NCI-H524 (cell line): ENCODE measurements at places on chromosomes 16 and 17.

GRCh38 chr17:35245196-35245486 is 2.3 kb downstream of the SLFN5 start:
- no peak for DNase-seq

DNA sequence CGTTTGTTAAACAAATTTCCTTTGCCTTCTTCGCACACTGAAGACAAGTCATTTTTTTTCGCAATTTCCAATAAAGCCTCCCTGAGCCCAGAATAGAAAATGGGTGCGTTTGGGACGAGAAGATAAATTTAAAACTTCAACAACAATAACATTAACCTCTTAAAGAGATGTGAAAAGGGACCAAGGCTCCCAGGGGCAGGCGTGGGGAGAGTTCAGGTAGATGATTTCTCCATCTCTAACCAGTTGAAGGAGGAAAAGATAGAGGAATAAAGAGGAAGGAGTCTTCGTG is 1.3 kb upstream of the HOXB4 start:
- DNase-seq, result peak; percentile 36

DNA sequence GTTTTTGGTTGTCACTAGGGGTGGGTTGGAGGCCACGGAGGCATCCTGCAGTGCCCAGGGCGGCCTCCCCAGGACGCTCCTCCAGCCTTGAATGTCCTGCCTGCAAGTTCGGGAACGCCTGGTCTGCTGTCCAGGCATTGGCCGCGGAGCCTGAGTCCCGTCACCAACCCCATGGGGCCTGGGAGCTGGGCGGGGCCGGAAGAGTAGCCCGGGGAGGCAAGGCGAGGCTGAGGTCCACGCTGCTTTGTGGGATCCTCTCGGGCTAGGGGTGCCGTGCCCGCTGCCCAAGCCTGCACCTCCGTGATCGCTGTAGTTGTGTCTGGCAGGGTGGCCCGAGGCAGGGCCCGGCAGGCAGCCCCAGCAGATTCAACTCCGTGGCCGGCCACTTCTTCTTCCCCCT is 12.8 kb downstream of the TELO2 start:
- DNase-seq, result no peak

GRCh38 chr17:14672830-14673229 is 371.9 kb downstream of the HS3ST3B1 start:
- DNase-seq, result no peak

DNA sequence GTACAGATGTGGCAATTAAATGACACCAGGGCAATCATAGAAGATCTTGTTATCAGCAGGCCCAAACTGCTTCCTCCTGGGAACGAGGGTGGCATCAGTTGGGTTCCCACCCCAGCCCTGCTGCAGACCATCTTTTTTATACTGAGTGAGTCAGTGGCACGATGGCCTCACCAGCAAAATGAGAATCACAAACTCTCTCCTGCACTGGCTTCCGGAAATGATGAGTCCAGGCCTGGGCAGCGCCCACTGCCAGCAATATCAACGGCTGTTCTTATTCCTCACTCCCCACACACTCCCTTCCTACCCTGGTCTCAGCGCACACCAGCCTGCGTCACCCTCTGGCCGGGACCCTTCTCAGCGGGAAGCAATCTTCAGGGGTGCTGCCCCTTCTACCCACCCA is 340.3 kb downstream of the FOXL1 start:
- DNase-seq, result no peak

- DNase-seq, result peak; percentile 17
Measured at GRCh38 chr17:6323626-6324356, 111.1 kb downstream of the AIPL1 start.

DNA sequence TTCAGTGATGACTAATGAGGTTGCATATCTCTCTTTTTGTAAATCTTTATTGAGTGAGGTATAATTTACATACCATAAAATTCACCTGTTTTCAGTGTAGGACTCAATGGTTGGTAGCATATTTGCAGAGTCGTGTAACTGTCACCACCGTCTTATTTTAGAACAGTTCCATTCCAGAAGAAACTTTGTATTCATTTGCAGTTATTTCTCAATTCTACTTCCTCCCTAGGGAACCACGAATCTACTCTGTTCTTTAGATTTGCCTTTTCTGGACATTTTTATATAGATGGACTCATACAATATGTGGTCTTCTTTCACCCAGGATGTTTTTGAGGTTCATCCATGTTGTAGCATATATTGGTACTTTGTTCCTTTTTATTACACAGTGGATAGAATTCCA is 3.7 kb downstream of the FTO start:
- no peak for DNase-seq

DNA sequence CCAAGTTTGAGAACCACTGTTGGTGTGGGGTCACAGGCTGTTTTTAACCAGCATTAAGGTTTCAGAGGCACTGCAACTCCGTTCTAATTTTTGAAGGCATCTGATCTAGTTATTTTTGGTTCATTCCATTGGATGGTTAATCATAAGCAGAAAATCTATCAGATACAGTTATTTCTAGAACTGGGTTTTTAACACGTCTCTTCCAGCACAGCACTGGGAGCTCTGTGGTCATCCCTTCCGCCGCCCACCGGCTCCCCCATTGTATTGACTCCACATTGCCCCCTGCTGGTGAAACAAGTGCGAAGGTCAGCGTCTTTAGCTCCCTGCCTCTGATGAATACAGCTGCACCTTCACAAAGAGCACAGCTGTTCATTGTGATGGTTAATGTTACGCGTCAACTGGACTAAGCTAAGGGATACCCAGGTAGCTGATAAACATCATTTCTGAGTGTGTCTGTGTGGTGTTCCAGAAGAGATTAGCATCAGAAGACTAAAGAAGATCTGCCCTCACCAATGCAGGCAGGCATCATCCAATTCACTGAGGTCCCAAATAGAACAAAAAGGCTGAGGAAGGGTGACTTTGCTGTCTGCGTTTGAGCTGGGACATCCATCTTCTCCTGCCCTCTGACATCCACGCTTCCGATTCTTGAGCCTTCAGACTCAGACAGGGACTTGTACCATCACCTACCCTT is 8.5 kb downstream of the CCL18 start:
- DNase-seq, result no peak

- peak; percentile 99 for DNase-seq
Measured at GRCh38 chr17:73744411-73744810, 100.2 kb upstream of the SDK2 start.

DNA sequence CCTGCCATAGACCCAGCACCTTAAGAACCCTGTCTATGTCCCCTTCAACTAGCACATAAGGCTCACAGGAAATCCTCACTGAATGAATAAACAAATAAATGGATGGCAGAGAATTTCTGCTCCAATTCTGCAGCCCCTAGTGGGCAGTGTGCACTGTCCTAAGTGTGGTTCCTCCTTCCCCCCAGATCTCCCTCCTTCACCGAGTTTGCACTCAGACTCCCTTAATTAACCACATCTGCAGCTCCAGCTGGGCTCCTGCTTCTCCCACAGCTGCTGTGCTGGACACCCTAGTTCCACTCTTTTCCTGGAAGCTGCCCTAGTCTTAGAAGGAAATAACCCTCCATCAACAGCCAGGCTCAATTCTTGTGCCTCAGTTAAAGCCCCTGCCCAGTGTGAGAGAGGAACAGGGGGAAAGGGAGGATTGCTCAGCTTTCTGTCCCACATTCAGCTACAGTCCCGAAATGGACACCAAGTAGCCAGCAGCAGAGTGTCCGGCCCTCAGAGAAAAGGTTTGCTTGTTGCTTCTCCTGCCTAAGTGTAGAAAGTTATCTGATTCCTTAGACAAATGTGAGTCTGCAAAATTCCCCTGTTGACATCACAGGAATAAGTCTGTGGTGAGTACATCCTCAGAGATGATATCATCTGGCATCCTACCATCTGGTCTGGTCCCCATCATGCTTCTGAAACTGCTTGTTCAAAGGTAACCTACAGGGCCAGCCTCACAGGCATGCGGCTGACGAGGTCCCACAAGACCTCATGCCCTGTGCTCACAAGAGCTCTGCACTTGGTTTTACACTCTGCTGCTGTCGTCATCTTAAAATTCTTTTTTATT is 12.3 kb downstream of the LRRC3C start:
- DNase-seq, result peak; percentile 84

DNA sequence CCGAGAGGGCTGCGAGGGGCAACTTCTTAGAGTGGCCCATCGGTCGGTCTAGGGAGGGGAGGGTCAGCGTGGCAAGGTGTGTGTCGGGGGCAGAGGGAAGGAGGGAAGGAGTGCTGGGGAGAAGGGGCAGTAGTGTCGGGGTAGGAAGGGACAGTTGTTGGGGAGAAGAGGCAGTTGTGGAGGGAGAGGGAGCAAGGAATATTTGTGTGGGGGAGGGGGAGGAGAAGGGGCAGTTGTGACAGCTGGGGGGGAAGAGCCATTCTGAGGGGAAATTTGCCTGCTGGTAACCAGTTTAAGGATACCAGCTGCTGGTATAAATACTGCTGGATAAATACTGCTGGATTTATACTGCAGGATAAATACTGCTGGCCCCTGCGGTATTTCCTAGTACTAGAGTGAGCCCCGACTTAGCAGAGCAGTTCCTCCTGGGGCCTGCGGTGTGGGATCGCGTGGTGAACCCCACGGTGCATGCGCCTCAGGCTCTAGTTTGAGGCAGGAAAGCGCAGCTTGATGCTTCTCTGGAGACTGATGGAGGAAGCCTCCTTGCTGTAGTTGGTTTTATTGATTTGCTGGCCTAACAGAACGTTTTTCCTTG is 309 bp downstream of the DNAH2 start:
- peak; percentile 47 for DNase-seq

GRCh38 chr16:13923703-13924298 is 3.8 kb downstream of the ERCC4 start:
- no peak for DNase-seq

DNA sequence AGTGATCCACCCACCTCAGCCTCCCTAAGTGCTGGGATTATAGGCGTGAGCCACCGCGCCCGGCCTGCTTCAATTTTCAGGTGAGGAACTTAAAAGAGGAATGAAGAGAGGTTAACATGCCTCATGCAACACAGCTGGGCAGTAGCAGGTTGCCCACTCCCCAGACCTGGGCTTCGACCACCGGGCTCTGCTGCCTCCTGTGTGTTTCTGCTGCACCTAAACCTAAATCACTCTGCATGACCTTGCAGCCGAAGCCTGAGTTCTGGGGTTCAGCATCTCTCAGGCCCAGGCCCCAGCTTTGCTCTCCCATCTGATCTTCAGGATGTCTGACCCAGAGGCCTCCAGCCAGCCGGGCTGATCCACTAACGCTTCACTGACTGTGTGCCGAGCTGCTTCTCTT is 112.6 kb downstream of the OR1D5 start:
- DNase-seq, result no peak

GRCh38 chr16:65365732-65366715 is 244.2 kb upstream of the CDH11 start:
- no peak for DNase-seq

- DNase-seq, result no peak
Measured at GRCh38 chr16:63806794-63807506, 1314.9 kb downstream of the CDH11 start.

GRCh38 chr17:8997994-8998628 is 23.2 kb upstream of the NTN1 start:
- peak; percentile 24 for DNase-seq

GRCh38 chr17:45785480-45786193 is 1.5 kb downstream of the CRHR1 start:
- DNase-seq, result no peak

DNA sequence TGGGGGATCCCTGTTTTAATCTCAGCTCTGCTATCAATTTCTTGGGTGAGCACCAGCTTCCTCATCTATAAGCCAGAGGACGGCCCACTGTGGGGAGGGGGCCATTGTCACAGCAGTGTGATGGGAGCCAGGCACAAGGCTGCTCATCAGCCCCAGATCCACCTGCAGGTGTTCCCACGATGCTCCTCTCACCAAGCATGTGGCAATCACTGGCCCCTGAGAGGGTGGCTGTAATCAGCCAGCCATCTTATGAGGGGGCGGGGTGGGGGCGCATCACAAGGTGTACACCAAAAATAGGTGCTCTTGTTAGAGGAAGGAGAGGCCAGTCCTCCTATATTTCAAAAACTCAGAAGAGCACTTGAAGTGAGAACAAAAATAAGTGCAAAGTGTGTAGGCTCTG is 31.2 kb downstream of the HNF1B start:
- no peak for DNase-seq

GRCh38 chr16:23519282-23519681 is 9.0 kb upstream of the GGA2 start:
- no peak for DNase-seq

- DNase-seq, result no peak
Measured at GRCh38 chr17:50029185-50029584, 26.7 kb upstream of the ITGA3 start.

DNA sequence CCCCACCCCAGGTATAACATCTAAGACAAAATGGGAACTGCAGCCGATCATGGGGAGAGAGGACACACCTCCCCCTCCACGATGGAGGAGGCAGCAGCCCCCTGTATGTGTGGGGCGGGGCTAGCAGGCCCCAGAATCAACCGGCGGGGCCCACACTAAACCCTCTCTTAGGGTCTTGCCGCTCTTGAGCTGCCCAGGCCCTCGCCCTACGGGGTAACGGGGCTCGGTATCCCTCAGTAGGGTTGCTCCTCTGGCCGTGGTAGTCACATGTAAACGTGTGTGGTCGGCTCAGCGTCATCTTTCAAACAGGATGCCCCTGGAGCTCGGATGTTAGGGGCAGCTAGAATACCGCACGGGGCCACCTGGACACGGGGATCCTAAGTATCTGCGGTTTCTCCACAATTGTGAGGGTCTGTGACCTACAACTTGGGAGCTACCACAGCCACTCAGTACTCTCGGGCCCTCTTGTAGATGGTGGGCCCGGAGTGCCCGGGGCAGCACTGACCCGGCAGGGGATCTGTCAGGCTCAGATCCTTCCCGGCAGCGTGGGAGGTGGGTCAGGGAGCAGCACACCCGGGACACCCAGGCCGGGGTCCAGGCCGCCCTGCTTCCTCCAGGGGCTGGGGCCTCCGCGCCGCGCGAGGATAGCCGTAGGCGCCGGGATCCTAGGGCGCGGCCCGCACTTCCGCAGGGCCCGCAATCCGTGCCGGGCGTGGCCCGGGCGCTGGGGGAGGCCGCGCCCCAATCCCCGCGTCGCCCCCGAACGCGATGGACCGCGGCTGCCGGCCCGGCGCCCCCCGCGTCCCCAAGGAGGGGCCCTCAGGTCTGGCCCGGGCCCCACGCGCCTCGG is 781 bp downstream of the ARHGDIA start:
- DNase-seq, result no peak

DNA sequence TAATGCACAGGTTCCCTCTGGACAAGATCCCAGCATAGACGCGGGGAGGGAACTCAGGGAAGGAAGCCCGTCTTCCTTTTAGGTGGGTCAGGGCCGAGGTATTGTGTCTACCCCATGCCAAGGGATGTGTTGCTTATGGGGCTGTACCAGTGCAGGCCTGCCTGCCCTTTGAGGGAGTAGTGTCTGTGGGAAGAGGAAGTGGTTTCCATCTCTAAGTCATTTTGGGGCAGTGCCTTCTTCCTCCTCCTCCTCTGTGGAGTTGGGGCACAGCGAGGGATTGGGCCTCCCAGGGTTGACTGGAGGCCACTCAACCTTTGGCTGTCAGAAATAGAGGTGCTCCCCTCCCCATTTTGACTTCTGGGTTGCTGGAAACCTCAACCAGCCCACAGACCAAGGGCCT is 26.5 kb downstream of the GJD3 start:
- no peak for DNase-seq

DNA sequence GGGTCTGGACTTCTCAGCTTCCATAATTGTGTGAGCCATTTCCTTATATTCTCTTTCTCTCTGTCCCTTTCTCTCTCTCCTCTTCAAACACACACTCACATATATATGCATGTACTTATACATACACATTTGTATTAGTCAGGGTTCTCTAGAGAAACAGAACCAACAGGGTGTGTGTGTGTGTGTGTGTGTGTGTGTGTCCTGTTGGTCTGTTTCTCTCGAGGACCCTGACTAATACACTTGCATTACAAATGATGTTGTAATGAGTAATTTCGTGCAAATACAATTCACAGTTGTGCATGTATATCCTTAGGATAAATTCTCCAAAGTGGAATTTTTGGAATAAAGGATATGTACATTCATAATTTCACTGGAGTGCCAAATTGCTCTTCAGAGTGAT is 115.3 kb downstream of the NPIPB5 start:
- DNase-seq, result no peak
